D341Med (cell line): ENCODE measurements at places on chromosomes 1 and 21.
A peak's percentile ranks its signal among the peaks of the same experiment; 100 is the strongest.

- DNase-seq, result no peak
Measured at GRCh38 chr1:228317891-228318810, 88.5 kb downstream of the TRIM11 start.

DNA sequence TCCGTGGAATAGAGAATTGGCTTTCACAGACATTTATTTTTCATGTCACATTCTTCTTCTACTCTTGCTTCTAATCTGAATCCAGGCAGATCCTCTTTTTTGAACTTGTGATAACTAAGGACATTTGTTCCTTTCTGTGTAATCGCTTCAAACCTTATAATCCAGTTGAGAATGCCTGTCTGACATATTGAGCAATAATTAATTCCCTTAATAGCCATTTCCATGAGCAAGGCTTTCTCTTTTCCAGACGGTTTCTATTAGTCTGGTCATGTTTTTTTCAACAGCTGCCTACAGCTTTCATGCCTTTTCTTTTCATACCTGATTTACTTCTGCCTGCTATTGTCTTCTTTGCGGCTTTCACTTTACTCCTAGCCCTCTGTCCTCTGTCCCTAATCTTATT, 163.4 kb downstream of the CYYR1 start:
- DNase-seq, result no peak

GRCh38 chr1:199243423-199244061, 604.7 kb downstream of the PTPRC start:
- peak; percentile 87 for DNase-seq

GRCh38 chr1:54528613-54529012, 19.4 kb upstream of the ACOT11 start:
- no peak for DNase-seq

GRCh38 chr1:71987181-71987580, 295.2 kb downstream of the NEGR1 start:
- DNase-seq, result no peak

GRCh38 chr1:35029761-35030160, 2.0 kb downstream of the ZMYM6 start:
- DNase-seq, result no peak

DNA sequence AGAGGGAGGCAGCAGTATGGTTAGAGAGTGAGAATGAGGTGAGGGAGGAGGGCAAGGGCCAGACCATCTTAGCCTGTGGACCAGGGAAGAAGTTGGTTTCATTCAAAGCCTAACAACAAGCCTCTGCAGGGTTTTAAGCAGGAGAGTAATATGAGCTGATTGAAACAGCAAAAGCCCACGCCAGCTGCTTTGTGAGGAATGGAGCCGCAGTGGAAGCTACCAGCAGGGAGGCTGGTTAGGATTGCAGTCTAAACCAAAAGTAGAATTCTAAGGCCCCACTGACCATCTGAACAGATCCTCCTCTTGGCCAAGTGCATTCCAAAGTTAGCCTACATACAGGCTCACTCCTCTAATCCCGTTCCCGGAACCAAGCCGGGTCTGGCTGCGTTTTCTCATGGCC, 44.8 kb downstream of the OLFML3 start:
- DNase-seq, result no peak

DNA sequence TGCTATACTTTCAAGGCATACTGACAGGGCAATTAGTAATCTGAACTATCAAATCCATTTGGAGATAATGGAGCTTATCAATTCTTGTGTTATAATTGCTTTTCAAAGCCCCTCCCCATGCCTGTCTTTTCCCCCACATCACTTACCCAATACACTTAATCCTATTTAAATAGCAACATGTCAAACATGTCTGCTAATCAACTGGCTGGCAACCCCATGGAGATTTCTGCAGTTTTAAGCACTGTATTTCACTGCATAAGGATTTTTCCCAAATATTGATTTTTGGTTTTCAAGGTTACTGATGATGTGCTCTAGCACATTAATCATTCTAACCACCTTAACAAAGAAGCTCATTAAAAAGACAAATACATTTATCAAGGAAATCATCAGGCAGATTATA, 800.3 kb downstream of the PLA2G4A start:
- no peak for DNase-seq

GRCh38 chr1:19597496-19598309, 46.4 kb upstream of the NBL1 start:
- DNase-seq, result no peak

GRCh38 chr1:147622731-147623130, 47.6 kb downstream of the ACP6 start:
- no peak for DNase-seq

DNA sequence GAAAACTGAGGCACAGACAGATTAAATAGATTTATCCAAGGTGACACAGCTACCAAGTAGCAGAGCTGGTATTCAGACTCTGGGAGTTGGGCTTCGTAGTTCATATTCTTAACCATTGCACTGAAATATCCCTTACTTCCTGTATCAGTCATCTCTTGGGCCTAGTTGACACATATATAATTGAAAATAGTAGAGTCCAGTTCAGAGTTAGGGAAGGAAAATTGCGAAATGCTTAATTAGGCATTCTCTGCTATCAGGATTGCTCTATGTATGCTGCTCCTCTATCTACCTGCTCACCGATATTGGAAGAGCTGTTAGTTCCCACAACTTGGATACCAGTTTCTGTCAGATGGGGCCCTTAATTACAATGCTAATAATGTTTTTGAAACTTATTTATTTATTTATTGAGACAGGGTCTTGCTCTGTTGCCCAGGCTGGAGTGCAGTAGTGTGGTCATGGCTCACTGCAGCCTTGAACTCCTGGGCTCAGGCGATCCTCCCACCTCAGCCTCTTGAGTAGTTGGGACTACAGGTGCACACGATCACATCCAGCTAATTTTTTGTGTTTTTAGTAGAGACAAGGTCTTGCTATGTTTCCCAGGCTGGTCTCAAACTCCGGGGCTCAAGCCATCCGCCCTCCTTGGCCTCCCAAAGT, 8.2 kb downstream of the RCOR3 start:
- DNase-seq, result no peak

GRCh38 chr1:20370698-20371097, 80.0 kb downstream of the VWA5B1 start:
- no peak for DNase-seq

DNA sequence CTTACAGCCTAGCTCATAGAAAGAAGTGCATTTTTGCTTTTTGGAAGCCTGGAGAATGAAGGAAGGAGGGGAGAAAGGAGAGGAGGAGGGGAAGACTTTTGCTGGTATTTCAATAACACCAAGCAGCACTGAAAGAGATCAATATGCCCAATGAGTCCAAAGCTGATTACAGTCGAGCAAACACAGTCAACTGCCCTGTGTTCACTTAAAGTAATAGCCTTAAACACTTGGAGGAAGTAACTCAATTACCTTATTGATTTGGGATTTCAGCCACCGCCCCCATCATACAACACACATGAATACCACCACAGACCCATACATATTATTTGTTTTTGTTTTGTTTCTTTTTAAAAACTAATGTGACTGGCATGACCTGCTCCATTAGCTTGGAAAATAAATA, 23.3 kb upstream of the RXRG start:
- DNase-seq, result no peak

- no peak for DNase-seq
Measured at GRCh38 chr1:208747979-208748378, 503.8 kb upstream of the PLXNA2 start.

GRCh38 chr1:224874775-224875174, 54.7 kb upstream of the DNAH14 start:
- DNase-seq, result no peak

GRCh38 chr1:203465948-203466347, 9.7 kb upstream of the PRELP start:
- DNase-seq, result no peak

DNA sequence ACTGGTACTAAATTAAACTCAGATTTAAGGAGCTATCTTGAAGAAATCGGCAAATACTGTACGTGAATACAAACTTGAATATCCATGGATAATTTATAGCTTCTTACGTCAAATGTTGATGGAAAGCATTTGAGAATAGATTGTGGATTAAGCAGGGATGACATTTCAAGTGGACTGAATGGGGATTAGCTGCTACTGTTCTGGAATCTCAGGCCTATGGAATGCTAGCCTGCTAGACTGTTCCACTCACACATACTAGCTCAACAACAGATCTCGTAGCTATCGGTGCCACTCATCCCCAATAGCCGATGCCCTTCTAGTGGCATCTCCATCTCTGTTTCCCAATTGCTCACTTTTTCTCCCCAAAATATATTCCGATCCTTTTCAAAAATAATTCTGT, 62.0 kb upstream of the USP25 start:
- DNase-seq, result no peak

GRCh38 chr1:13888351-13888986, 188.5 kb downstream of the PRDM2 start:
- no peak for DNase-seq

DNA sequence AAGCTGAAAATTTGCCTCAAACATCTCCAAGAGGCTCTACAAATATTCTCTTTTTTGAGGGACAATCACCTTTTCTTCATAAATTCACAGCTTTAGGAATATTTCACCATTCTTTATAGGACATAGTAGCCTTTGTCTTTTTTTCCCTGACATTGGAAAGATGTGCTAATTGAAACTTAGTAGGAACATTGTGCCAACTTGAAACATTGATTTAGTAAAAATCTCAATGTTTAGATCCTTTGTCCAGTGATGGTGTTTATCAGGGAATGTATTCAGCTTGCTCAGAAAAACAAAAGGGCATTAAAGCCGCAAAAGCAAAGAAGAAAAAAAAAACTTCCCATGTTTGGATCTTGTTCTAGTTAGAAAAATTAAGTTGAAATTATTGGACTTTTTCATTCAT, 52.1 kb downstream of the DPT start:
- no peak for DNase-seq

- DNase-seq, result no peak
Measured at GRCh38 chr1:19743180-19743579, 56.5 kb downstream of the TMCO4 start.

- DNase-seq, result no peak
Measured at GRCh38 chr1:197440715-197441114, 172.7 kb downstream of the CRB1 start.

- DNase-seq, result peak; percentile 51
Measured at GRCh38 chr21:23936224-23936623, 1671.1 kb downstream of the MRPL39 start.

DNA sequence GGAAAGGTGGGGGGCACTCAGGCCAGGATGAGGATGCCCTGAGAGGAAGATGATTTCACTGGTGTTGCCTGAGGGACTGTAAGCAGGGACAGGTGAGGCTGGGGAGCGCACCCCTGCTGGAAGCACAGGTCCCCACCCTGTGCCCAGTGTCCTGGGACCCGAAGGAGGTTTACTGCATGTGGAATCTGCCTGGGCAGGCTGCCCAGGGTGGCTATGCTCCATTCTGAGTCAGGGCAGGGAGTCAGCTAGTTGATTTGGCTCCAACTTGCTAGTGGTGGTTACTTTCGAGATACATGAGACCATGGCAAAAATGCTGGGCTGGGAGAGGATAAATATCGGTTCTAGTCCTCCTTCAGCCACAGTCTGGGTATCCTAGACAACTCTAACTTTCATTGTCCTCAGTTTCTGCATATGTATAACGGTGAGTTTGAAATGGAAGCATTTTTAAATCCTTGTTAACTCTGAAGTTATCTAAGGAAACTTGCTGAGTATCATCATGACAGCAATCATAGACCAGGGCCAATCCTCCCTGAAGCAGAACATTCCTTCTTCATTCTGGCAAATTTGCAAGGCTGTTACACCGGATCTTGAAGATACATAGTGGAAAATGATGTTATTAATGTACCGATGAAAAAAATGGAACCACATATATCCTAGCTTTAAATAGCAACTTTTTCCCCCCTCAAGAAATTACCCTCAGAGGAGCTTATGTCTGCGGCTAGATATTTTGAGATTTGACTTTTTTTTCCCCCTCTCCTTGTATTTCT, 7.7 kb downstream of the TLR5 start:
- DNase-seq, result no peak

DNA sequence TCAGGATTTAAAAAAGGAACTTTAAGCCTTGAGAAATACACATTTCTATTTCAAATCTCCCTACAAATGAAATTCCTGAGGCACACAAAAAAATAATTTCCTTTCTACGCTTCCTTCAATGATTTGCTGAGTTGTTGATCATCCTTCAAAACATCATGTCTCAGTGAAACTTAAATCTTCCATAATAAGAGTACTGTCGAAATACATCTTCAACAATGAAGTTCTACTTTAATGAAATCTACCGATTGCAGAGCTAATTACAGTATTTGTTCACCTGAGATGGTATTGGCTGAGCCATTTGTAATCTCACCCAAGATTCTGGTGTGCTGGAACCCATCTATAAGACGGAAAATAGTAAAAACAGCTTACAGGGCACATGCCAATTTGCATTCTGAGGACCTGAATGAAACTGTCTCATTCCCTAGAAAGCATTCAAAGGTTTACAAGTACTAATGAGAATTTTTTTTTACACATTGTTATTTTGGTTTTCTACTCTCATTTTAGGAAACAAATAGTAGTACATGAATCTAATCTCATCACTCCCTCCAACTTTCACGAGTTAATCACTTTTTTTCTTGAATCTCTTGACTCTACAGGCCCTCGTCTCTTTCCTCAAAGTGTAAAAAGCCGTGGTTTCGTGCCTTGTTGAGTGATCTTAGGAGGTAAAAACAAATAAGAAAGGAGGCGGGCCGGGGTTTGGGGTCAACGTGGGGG, 1.1 kb downstream of the CHML start:
- no peak for DNase-seq

- DNase-seq, result no peak
Measured at GRCh38 chr1:178434360-178434759, 62.4 kb downstream of the CLEC20A start.
